Esophagus muscularis mucosa (tissue), 4 donors: ENCODE measurements at places on chromosomes 11 and 22. TPM values are rescaled to one million over a fixed set of nuclear protein-coding genes. Genes with fewer than 3 reads are reported as not detected.

DNA sequence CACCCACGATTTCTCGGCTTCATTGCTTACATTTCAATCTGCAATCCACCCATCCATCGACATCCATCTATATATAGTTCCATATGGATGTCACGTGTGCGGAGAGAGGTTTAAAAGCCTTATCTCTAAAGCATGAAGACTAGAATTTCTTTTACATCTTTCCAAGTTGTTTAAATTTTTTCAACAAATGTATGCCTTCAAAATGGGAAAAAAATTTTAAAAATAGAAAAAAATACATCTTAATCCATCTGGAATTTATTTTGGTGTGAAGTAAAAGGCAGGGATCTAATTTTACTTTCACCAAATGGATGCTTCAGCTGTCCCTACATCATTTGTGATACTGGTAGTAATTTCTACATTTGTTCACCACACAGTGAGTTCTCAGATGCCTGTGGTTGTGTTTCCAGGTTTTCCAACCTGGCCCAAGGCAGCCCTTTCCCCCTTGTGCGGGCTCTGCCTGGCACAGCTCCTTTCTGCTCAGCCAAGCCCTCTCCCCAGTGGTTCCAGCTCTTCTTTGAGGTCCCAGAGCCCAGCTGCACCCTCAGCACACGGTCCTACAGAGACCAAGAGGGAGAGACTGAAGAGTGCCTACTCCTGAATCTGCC, 37.6 kb upstream of the KLHL35 start:
- no peaks in the 10 kb centered on the region for H3K36me3 ChIP-seq
- H3K4me1 ChIP-seq, result peaks cover 13% of the 10 kb centered on the region
- H3K4me3 ChIP-seq, result no peak overlapping the region
- H3K27me3 ChIP-seq, result no peaks in the 10 kb centered on the region

- H3K27me3 ChIP-seq, result no peaks in the 10 kb centered on the region
- H3K36me3 ChIP-seq, result no peaks in the 10 kb centered on the region
- H3K4me3 ChIP-seq, result no peak overlapping the region
- no peaks in the 10 kb centered on the region for H3K4me1 ChIP-seq
- no peak overlapping the region for H3K27ac ChIP-seq
These were observed 45.5 kb upstream of the FTH1 start for GRCh38 chr11:62012832-62013461.

- H3K27me3 ChIP-seq, result no peaks in the 10 kb centered on the region
- H3K4me1 ChIP-seq, result no peaks in the 10 kb centered on the region
These were observed 48.3 kb downstream of the RPS6KA4 start for GRCh38 chr11:64407221-64407620.

DNA sequence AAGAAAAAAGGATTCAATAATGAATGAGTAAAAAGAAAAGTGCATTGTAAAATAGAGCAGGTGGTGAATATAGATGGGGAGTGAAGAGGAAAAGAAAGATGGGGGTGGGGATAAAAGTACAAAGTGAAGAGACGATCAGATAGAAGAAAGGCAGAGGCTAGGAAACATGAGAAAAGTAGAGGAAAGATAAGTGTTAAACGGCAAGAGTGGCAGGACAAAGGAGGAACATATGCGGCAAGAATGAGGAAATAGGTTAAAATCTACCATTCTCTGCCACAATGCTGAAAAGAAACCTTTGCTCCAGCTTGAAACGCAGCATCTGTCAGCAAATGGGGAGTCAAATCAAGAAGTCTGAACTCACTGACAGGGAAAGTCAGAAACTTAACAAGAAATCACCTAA, 6.8 kb downstream of the FUT4 start:
- no peaks in the 10 kb centered on the region for H3K36me3 ChIP-seq
- H3K4me3 ChIP-seq, result no peak overlapping the region
- H3K27ac ChIP-seq, result no peak overlapping the region
- H3K4me1 ChIP-seq, result peaks cover 44% of the 10 kb centered on the region
- no peaks in the 10 kb centered on the region for H3K27me3 ChIP-seq

DNA sequence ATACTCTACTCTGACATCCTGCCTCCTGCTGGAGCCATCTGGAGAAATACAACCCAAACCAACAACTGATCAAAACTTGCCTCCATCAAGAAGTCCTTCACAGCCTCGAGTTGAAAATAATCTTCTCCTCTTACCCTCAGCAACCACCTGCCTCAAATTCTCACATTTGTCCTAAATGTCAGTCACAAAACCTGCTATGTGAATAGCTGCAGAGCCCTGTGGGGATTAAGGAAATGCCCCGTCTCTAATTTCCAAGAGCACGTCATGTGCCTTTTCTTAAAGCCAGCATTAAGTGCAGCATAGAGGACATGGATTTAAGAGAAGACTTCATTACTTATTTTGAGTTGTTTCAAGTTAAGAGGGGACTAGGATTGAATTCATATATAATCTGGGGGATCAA, 105.9 kb downstream of the TRPC6 start:
- H3K4me3 ChIP-seq, result no peak overlapping the region
- peaks cover 17% of the 10 kb centered on the region for H3K4me1 ChIP-seq
- H3K27ac ChIP-seq, result no peak overlapping the region
- H3K36me3 ChIP-seq, result peaks cover 17% of the 10 kb centered on the region

DNA sequence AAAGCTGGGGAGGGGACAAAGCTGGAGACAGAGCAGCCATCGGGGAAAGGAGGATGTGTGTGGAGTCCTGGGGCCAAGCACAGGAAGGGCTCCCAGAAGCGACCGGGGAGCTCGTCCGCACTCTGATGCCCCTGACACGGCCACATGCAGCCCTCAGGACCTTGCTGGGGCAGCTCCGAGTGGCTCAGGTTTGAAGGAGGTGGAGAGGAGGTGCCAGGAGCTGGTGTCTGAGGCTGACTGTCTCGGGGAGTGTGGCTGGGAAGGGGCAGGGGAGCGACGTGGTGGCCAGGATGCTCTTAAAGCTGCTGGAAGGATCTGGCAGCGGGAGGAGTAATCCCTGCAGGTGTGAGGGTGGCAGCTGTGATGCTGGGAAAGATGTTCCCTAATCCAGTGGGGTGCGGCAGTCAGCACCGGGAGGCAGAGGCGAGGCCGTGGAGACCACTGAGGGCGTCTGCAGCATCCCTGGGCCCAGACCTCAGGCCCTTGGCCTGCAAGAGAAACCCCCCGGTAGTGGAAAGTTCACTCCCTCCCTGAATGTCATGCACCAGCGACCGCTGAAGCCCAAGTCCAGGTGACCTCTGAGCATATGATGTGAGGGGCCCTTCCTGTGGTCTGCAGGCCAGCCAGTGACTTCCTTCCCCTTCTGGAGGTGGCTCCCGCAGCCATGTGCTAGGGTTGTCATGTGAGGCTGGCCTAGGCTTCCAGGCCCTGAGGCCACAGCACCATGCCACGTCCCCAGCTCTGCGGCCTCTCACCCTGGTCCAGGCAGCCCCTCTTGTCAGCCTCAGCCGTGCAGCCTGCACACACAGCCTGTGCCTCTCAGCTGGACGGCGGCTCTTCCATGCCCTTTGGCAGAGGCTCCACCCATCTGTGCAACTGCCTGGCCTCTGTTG, 17.2 kb upstream of the CTSD start:
- no peak overlapping the region for H3K27ac ChIP-seq
- H3K27me3 ChIP-seq, result no peaks in the 10 kb centered on the region
- no peaks in the 10 kb centered on the region for H3K36me3 ChIP-seq
- DNase-seq, result no peak
- H3K4me1 ChIP-seq, result no peaks in the 10 kb centered on the region

GRCh38 chr22:30673136-30673535, 5.5 kb upstream of the DUSP18 start:
- no peak overlapping the region for H3K4me3 ChIP-seq
- H3K27me3 ChIP-seq, result no peaks in the 10 kb centered on the region
- H3K4me1 ChIP-seq, result peaks cover 6% of the 10 kb centered on the region
- H3K36me3 ChIP-seq, result no peaks in the 10 kb centered on the region

GRCh38 chr22:37462983-37463382, 23.2 kb downstream of the MFNG start:
- H3K36me3 ChIP-seq, result peaks cover 6% of the 10 kb centered on the region
- no peak for DNase-seq
- H3K27me3 ChIP-seq, result no peaks in the 10 kb centered on the region
- no peaks in the 10 kb centered on the region for H3K4me1 ChIP-seq
- no peak overlapping the region for H3K4me3 ChIP-seq
- no peak overlapping the region for H3K27ac ChIP-seq

DNA sequence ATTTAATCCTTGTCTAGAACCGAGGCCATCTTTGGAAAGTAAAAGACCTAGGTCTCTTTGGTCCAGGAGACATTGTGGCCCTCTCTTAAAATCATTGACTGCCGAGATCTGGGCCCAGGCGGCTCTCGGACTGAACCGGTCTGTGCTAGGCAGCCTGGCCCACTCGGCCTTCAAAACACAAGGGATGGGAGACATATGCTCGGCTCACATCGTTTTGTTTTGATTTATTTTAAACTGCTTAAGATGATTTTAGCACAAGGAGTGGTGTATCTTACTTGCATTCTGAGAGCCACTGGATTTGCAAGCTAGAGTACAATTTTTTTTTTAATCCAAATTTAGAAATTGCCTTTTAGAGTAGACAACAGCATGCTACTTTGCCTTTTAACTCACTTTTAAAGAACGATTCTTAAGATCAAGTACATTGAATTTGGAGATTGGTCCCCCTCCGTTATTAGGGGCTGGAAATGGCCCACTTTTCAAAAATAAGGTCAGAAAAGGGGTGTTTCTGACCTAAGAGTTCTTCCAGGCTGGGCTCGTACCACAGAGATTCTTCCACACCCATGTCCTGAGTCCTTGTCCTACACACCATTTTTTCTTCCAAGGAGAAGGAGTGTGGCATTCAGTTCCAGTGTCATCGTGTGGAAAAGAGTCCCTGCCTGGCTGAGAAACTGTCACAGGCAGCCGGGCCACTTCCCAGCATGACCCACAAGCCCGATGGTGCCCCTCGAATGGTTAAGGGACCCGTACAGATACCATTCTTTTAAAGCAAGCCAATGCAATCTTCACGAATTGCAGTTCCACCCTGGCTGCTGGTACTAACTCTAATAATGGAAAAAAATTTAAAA, 80.5 kb upstream of the WNT7B start:
- H3K27ac ChIP-seq, result peak overlapping the region; percentile 100
- peaks cover 90% of the 10 kb centered on the region for H3K4me1 ChIP-seq
- H3K27me3 ChIP-seq, result no peaks in the 10 kb centered on the region
- peak overlapping the region; percentile 87 for H3K4me3 ChIP-seq
- no peak for DNase-seq

DNA sequence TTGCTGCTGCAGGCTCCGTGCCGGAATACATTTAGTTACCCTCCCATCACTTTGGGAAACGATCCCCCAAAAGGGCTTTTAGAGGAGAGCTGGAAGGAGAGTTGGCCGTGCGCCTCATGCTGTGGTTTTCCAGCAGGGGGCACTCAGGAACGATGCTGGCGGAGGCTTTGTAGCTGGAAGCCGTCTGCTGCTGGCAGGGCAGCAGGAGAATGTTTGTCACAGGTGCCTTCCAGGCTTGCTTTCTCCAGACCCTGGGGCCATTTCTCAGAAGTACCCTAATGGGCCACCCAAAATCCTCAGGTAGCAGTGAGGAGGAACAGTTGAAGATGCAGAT, 30.0 kb upstream of the CABP7 start:
- H3K36me3 ChIP-seq, result peaks cover 45% of the 10 kb centered on the region
- no peak for DNase-seq
- no peak overlapping the region for H3K27ac ChIP-seq
- H3K4me3 ChIP-seq, result no peak overlapping the region
- no peaks in the 10 kb centered on the region for H3K27me3 ChIP-seq

DNA sequence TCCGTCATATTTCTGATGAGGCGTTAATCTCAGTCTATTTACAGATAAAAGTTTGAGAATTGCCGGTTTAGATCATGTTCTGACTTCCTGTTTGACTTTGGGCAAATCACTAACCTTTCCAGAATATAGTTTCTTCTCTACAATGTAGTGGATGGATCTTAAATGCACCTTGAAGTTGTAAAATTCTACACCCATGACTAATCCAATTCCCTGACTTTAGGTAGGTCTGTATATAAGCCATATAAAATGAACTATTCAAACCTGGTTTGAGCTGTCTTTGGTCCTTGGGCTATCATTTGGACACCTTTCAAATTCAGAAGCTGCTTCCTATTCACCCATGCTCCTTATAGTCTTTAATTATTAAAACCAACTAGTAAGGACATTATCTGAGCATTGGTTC, 52.2 kb upstream of the BLID start:
- H3K4me3 ChIP-seq, result no peak overlapping the region
- no peak overlapping the region for H3K27ac ChIP-seq
- H3K4me1 ChIP-seq, result peaks cover 50% of the 10 kb centered on the region
- no peaks in the 10 kb centered on the region for H3K27me3 ChIP-seq
- H3K36me3 ChIP-seq, result no peaks in the 10 kb centered on the region

DNA sequence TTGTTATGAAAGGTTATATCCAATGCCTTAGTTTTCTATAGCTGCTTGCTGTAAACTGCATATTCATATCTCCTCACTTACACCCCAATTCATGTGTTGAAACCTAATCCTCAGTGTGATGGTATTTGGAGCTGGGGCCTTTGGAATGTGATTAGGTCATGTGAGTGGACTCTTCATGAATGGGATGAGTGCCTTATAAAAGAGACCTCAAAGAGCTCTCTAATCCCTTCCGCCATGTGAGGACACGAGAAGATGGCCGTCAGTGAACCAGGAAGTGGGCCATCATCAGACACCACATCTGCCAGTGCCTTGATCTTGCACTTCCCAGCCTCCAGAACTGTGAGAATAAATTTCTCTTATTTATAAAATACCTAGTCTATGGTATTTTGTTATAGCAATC, 79.3 kb downstream of the CYP2R1 start:
- H3K4me3 ChIP-seq, result no peak overlapping the region
- peaks cover 6% of the 10 kb centered on the region for H3K36me3 ChIP-seq
- no peak for DNase-seq

GRCh38 chr11:60831501-60832079, 10.3 kb upstream of the CCDC86 start:
- H3K27ac ChIP-seq, result no peak overlapping the region
- H3K36me3 ChIP-seq, result no peaks in the 10 kb centered on the region
- H3K4me3 ChIP-seq, result no peak overlapping the region
- no peaks in the 10 kb centered on the region for H3K4me1 ChIP-seq
- H3K27me3 ChIP-seq, result no peaks in the 10 kb centered on the region
- DNase-seq, result no peak

DNA sequence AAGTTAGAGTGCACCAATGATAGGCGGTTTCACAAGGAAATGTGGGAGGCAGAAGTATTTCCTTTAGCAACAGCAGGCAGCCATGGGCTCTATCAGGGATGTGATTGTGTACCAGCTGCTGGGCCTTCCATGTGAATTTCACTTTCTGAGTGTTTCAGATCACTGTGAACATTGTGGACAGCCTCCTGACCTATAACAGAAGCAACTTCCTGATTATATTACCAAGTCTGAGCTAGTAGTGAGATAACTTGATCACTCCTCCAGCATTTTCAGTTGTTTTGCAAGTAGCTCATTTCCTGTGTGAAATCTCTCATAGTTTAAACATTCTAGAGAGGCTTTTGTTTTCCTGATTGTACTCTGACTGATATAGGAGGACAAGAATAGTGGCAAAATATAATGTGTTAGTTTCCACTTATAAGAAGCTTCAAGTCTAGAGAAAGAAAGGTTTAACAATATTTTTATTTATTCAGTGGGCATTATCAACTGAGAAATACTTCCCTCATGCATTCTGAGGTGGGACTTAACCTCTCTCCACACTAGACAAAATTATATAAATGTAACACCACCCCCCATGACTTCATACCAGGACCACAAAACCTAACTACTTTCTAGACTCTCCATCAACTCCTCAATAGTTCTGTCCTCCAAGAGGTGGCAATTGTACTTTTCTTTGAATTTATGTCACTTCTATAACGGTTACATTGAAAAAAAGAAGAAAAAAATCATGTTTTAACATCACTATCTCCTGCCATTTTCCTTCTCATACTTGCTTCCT, 184.2 kb upstream of the LUZP2 start:
- no peaks in the 10 kb centered on the region for H3K36me3 ChIP-seq
- H3K27ac ChIP-seq, result no peak overlapping the region
- no peaks in the 10 kb centered on the region for H3K27me3 ChIP-seq
- DNase-seq, result no peak
- no peak overlapping the region for H3K4me3 ChIP-seq

The FOSL1 gene
- total RNA-seq, result 8.7 TPM

The OR56A1 gene
- not detected for total RNA-seq

The FXYD2 gene
- total RNA-seq, result 5.0 TPM

The OR2AT4 gene
- total RNA-seq, result 0.06 TPM

The PLAAT3 gene
- 45.3 TPM for total RNA-seq

The LMO1 gene
- not detected for total RNA-seq

The HBG1 gene
- total RNA-seq, result not detected
